ENCODE measurements at places on chromosomes 16 and 17.
A peak's percentile ranks its signal among the peaks of the same experiment; 100 is the strongest.

- no peak for DNase-seq
These were observed 46.7 kb downstream of the USP32 start for GRCh38 chr17:60345233-60345632.

DNA sequence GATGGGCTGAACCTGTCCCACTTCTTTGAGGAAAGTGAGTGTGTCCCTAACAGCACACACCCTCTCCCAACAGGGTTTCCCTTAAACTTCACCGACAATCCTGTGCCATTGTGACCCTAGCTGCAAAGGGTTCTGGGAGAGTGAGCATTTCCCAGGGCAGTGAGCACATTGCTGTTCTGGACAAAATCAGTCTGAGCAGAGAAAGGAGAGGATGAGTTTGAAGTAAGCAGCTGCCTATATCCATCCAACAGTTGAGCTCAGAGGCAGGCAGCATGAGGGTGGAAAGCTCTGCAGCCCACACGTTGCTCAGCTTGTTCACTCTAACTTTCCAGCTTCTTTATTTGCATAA is 296.5 kb upstream of the MAF start:
- DNase-seq = no peak

DNA sequence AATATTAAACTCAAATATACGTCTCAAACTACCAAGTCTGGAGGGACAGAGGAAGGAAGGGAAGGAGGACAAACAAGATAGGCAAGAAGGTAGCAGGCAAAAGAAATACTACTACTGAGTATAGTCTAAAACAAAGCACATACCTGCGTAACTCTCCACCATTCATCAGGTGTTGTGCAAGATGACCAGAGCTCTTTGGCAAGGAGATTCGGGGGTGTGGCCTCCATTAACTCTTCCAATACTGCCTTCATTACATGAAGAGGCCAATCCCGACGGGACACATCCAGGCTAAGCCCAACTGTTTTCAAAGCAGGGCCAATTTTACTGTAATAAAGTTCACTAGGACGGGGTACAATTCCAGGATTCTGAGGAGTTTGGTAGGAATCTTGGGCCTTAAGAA is 38.2 kb upstream of the ARL6IP1 start:
- no peak for DNase-seq

DNA sequence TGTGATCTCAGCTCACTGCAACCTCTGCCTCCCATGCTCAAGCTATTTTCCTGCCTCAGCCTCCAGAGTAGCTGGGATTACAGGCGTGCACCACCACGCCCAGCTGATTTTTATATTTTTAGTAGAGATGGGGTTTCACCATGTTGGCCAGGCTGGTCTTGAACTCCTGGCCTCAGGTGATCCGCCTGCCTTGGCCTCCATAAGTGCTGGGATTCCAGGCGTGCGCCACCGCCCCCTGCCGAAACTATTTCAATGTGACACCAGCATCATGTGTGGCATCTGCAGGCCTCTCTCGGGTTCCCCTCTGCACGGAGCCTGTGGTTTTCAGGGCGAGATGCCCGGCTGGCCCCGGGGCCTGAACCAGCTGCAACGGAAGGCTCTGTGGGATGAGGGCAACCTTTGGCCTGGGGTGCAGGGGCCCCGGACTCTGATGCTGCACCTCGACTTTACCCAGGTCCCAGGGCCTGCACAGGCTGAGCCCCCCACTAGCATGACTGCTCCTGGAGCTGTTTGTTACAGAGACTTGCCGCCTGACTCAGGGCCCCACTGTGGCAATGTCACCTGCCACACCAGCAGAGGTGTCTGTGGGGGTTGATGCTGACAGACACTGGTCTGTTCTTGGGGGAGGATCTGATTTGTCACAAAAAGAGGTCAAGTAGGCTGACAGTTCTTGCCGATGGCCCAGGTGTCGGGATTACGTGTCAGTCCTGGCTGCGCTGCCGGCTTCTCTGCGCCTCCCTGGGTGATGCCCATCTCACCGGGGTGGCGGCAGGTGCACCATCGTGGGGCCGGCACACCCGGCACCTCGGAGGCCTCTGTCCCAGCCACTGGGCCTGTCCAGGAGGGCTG is 8.6 kb upstream of the TEX19 start:
- no peak for DNase-seq

DNA sequence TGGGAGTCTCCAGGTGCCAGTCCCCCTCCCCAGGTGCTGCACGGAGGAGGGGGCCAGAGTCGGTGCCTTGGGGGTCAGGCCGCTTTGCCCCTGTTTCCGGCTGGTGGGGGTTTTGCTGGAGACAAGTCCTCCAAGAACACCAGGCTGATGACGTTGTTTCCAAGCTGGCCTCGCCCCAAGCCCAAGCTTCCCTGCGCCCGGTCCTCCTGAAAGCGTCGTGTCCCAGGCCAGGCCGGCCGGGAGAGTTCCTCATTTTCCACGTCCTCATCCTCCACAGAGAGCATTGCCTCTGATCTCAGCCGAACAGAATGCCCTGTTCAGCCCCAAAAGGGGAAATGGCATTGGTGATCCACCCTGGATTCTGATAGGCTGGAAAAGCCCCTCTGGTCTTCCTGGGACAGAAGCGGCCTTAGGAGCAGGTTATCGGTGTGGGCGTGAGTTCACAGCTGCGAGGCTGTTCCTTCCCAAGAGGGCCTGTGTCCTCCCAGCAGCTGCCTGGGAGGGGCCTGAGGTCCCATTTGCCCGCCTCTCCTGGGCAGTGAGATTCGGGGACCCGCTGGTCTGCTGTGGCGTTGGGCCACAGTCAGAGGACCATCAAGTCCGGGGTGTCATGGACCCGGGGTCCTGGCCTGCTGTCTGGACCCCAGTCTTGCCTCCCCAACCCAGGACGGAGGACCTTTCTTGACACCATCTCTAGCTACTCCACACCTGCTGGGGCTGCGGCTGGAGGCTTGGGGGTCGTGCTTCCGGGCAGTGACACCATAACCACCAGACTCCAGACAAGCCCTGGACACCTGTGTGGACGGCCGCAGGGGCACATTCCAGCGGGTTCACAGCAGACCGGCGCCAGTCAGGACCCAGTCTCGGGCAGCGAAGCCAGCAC is 7.1 kb downstream of the SOX8 start:
- no peak for DNase-seq

GRCh38 chr16:47461598-47462266 is 601 bp downstream of the PHKB start:
- peak; percentile 15 for DNase-seq

GRCh38 chr16:56628486-56629350 is 3.1 kb downstream of the MT1E start:
- DNase-seq = no peak

DNA sequence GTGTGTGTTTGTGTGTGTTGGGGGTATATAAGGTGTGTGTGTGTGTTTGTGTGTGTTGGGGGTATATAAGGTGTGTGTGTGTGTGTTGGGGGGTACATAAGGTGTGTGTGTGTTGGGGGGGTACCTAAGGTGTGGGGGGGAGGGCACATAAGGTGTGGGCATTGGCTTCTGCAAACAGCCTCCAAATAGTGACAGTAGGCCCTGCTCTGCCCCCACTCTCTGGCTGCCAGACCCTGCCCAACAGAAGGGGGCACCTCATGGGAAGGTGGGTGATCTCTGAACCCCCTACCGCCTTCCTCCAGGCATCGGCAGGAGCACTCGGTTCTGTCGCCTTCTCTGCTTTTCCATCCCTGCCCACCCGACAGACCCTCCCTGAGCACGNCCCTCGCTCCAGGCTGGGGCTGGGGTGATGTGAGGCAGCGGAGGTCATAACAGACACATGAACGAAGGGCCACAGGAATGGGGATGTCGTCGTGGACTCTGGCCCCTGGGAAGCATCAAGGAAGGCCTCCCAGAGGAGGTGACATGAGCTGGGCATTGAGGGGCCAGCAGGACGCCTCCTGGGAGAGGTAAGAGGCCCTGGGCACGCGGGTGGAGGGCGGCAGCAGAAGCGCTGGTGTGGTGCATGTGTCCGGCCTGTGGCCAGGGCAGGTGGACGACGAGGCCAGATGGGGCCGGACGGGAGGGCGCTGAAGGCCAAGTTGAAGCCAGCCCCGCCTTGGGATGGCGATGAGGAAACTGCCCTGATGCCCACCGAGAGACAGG is 136.6 kb upstream of the RPH3AL start:
- DNase-seq = no peak

- DNase-seq = no peak
These were observed 2.6 kb downstream of the FZD2 start for GRCh38 chr17:44559634-44560554.

DNA sequence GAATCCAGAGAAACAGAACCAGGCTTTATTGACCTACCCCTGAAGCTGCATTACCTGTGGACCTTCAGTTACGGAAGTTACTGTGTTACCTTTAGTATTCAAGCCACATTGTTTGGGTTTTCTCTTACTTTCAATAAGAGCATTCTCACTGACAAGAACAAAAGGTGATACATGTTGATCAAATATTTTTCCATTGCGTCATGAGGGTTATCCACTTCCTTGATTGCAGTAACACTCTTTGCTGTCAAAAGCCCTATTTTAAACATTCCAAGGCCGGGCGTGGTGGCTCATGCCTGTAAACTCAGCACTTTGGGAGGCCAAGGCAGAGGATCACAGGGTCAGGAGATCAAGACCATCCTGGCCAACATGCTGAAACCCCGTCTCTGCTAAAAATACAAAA is 28.6 kb upstream of the PAFAH1B1 start:
- no peak for DNase-seq

- DNase-seq = no peak
These were observed 1.9 kb downstream of the CIITA start for GRCh38 chr16:10878644-10879501.

DNA sequence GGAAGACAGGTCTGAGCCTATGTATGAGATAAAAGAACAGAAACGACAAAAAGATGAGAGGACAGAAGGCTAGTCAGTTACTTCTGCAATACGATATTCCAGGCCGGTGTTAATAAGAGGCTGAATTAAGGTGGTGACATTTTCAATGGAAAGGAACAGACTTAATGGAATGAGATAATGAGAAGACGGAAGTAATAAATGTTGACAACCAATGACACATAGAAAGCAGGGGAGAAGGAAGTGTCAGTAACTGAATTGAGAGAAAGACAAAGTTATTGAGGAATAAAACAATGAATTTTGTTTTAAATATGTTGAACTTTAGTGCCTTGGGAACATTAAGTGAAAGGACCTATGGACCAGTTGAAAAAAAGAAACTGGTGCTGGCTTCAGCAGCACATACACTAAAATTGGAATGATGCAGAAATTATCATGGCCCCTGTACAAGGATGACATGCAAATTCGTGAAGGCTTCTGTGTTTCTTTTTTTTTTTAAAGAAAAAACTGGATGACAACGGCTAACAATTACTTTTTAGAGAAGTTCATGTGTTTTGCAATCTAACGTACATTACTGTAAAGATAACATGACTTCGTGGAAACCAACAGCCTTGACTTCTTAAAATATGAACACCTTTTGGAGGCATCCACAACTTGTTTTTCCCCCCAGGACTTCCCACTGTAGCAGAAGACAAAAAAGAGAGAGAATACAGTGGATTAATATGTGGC is 18.5 kb upstream of the CPD start:
- DNase-seq = no peak

DNA sequence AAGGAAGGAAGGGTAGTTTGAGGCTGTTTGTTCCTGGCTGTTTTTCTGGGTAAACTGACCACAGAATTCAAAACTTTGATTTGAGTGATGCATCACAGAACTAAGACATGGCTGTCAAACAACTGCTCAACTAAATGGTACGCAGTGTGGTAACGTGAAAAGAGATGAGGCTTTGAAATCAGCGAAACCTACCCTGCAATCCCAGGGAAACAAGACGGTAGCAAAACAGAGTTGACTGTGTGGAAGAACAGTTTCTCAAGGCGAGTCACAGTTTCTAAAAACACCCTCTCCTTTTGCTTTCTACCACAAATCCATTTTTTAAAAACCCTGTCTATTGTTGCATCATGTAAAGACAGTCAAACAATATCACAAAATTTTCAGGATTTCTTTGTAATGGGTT is 156.0 kb upstream of the MAF start:
- no peak for DNase-seq

All from smooth muscle cell of the brain vasculature (primary cell).